ENCODE measurements at places on chromosomes 6 and 20.

DNA sequence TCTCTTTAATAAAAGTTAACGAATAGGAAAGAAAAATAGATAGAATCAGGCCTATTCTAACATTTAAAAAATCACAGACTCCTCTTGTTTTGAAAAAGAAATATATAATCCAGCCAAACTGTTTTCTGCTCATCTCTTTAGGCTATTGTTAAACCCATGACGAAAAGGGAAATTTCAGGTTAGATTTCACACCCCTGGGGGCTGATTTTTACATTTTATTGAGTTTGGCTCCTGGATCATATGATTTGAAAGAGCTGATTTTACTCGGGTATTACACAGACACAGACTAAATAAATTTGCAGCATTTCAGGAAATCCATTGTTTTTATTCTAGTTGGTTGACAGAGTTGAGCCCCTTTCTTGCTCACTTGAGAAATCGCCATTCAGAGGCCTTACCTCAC is 135.8 kb upstream of the HMGCLL1 start:
- no peaks in the 10 kb centered on the region for H3K36me3 ChIP-seq
- no peaks in the 10 kb centered on the region for H3K4me1 ChIP-seq
- H3K27ac ChIP-seq, result no peak overlapping the region

DNA sequence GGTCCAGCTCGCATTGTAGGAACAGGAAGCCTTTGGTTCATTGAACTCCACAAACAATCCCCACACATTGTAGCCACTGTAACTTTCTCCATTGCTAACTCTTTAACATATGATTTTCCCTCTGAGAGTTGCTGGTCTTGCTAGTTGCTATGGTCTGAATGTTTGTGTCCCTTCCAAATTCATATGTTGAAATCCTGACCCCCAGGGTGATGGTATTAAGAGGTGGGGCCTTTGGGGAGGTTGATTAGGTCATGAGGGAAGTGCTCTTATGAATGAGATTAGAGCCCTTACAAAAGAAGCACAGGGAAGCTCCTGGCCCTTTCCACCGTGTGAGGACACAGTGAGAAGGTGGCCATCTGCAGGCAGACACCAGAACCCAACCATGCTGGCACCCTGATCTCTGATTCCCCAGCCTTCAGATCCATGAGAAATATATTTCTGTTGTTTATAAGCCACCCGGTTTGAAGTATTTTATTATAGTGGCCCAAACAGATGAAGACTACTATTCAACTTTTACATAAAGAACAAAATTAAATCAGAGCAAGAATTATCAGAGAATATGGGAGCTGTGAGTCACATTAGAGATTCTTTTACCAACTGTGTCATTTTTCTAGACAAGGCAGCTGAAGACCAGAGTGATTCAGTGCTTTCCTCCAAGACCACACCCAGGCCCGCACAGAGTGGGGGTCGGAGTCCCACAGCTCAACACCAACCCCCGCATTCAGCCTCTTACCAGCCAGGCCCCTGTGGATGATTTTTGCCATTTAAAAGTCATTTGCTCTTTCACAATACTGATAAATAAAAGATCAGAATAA is 143.0 kb downstream of the SAMD5 start:
- H3K27me3 ChIP-seq, result no peaks in the 10 kb centered on the region
- H3K36me3 ChIP-seq, result no peaks in the 10 kb centered on the region
- no peaks in the 10 kb centered on the region for H3K4me1 ChIP-seq
- H3K4me3 ChIP-seq, result no peak overlapping the region

GRCh38 chr6:43621078-43621835 is 7.8 kb downstream of the GTPBP2 start:
- H3K4me3 ChIP-seq, result no peak overlapping the region
- H3K4me1 ChIP-seq, result peaks cover 5% of the 10 kb centered on the region
- H3K27me3 ChIP-seq, result no peaks in the 10 kb centered on the region
- H3K36me3 ChIP-seq, result peaks cover 83% of the 10 kb centered on the region
- H3K27ac ChIP-seq, result no peak overlapping the region
- DNase-seq, result no peak

DNA sequence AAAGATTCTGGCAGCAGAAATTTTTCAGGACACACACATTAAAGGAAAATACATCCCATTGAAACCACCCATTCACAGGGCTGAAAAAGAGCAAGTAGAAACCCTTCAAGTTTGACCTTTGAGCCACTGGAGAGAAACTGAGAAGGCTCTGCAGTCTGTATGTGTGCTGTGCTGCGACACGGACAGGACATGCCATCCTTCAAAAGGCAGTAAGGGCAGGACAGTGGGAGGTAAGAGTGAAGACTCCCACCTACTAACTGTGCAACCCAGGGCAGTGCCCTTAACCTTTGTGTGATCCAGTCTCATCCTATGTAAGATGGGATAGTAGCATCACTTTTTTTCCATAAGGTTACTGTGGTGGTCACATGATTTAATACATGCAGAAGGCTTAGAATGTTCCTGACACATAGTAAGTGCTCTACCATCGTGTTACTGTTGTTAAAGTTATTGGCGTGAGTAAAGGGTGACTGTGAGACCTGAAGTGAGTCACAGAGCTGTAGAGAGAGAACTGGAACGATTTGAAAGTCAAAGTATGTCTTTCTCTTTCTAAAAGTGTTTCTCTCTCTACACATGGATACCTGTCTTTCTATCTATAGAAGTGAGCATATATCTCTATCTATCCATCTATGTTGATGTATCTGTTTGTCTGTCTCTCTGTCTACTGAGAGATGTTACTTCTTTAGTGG is 153.7 kb upstream of the OLIG3 start:
- no peak overlapping the region for H3K27ac ChIP-seq
- DNase-seq, result no peak
- H3K4me1 ChIP-seq, result no peaks in the 10 kb centered on the region
- no peaks in the 10 kb centered on the region for H3K36me3 ChIP-seq
- H3K27me3 ChIP-seq, result no peaks in the 10 kb centered on the region

DNA sequence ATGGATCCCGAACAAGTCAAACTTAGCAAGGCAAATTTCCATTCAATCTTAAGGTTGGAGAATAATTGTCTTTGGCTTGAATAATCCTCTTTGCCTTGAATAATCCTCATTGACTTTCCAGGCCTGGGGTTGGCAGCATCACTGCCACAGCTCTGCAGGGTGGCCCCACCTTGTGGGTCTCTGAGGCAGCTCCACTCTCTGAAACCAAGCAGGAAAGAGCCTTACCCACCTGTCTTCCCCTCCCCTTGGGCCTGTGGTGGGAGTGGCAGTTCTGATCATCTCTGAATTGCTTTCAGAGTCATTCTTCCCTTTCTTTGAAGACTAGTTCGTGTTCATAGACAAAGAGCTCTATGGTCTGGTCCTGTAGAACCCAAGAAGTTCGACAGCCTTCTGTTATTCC is 47.5 kb downstream of the KCNQ5 start:
- DNase-seq, result no peak
- no peak overlapping the region for H3K4me3 ChIP-seq
- H3K36me3 ChIP-seq, result no peaks in the 10 kb centered on the region

GRCh38 chr6:126030045-126030444 is 43.7 kb downstream of the TRMT11 start:
- H3K27me3 ChIP-seq, result no peaks in the 10 kb centered on the region
- H3K36me3 ChIP-seq, result peaks cover 33% of the 10 kb centered on the region
- H3K4me1 ChIP-seq, result no peaks in the 10 kb centered on the region
- no peak overlapping the region for H3K4me3 ChIP-seq
- H3K27ac ChIP-seq, result no peak overlapping the region

Measured in esophagus squamous epithelium (tissue), 5 donors.